ENCODE measurements at places on chromosomes 11 and 22.

- no peak for DNase-seq
These were observed 25.0 kb downstream of the METTL15 start for GRCh38 chr11:28133146-28133545.

DNA sequence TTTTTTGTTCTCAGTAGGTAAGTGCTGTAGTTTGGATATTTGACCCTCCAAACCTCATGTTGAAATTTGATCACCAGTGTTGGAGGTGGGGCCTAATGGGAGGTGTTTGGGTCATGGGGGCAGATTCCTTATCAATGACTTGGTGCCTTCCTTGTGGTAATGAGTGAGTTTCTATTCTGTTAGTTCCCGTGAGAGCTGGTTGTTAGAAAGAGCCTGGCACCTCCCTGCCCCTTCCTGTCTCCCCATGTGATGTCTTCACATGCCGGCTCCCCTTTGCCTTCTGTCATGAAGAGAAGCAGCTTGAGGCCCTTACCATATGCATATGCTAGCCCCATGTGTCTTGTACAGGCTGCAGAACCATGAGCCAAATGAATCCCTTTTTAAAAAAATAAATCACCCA lies 138.3 kb downstream of the TMEM135 start:
- DNase-seq = no peak

DNA sequence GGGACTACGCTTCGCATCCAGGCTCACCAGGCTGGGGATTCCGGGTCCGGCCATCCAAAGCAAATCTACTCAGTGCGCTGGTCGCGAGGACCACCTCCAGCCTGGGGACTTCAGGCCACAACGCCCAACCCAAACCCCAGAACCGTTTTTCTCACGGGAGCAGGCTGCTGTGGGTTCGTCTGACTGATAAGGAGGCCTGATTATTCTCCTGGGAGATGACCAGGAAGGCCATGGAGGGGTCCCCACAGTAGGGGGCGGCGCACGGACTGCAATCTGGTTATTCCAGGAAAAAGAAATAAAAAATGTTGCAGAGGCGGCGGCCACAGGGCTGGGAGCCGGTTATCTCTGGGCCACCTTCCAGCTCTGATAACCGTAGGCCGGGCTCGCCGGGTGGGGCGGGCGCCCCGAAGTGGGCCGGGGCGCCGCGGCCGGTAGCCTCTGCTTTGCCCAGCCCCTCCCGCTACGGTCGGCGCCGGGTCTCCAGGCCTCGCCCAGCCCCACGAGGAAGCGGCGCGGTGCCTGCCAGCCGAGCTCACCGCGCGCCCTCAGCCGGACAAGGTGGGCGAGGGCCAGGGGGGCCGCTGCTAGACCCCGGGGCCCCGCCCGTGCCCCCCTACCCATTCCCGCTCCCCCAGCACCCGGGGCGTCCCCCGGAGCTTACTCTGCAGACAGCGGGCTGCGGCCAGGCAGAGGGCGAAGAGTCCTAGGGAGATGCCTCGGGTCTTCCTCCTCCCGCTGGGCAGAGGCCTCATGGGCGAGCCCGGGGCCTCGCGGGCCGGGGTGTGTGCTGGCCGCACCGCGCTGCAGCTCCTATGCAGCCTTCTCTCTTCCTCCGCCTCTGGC lies 446 bp downstream of the VSTM5 start:
- no peak for DNase-seq

GRCh38 chr11:67613960-67614715 lies 7.4 kb downstream of the NDUFV1 start:
- no peak for DNase-seq

GRCh38 chr11:2380807-2381350 lies 3.8 kb downstream of the CD81 start:
- no peak for DNase-seq

- no peak for DNase-seq
These were observed 9.0 kb downstream of the KIRREL3 start for GRCh38 chr11:126991596-126991995.

DNA sequence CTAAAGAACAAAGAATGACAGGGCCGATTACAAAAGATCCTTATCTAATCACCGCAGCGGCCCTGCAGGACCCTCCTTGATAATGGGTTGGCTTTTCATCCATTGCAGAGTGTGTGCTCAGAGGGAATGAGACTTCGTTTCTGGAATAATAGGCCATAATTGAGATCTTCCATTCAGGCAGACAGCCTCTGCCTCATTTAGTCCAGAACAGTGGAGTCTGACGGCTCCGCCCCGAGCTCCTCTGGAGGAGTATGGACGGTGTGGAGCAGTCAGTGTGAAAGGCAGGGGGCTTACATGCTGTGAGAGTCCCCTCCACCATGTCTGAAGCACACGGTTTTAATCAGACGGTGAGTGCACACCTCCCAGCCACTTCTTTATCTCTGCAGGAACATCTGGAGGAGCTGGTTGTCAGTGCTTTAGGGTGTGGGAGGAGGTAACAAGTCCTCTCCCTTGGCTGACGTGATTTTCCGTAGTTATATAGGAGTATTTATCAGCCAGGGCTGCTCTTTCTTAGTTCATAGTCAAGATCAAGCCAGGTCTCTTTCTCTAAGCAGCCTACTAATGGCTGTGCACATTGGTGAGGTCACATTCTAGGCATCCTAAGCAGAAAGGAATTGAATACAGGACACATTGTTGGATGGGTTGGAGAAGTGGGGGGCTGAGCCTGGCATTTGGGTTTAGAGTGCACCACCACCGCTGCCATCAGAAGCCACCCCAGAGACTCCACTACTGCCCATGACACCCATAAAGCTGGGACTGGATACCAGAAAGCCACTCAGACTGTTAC lies 1477.9 kb downstream of the TBC1D22A start:
- DNase-seq = no peak

DNA sequence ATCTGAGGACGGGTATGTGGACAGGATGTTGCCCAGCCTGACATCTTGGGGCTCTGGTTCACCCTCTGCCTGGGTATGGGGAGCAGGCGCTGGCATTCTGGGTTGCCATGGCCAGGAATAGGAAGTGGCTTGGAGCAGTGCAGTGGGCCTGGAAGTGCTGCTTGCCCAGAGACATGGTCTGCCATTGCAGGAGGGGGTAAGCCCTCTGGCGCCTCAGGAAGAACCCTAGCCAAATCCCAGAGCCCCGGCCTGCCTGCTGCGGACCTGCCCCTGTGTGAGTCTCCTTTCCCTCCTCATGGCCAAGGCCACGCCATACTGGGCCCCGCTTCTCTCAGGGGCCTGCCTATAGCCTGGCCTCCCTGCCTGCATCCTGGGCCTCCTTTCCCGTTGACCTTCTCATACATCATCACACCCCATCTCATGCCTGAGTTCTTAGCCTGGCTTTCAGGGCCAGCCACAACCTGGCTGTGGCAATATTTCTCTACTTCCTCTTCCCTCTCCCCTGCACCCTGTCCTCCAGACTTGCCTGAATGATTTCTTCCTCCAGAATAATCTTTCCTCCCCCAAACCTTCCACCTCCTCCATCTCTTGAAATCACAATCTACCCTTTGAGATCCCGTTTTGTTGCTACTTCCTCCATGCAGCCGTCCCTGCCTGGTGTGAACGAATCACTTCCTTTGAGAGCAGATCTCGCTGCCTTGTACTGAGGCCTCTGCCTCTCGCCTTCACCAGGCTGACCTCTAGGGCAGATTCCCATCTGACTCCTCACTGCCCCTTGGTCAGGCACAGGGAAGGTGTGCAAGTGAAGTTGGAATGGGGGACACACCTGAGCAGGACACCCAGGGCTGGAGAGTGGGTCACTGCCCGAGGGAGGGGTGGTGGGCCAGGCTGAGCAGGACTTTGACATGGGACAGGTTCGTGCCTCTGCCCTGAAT lies 5.2 kb downstream of the CAPN5 start:
- no peak for DNase-seq

- DNase-seq = no peak
These were observed 12.8 kb downstream of the AQP11 start for GRCh38 chr11:77602381-77603088.

- no peak for DNase-seq
These were observed 36.1 kb downstream of the RNF169 start for GRCh38 chr11:74784726-74785125.

DNA sequence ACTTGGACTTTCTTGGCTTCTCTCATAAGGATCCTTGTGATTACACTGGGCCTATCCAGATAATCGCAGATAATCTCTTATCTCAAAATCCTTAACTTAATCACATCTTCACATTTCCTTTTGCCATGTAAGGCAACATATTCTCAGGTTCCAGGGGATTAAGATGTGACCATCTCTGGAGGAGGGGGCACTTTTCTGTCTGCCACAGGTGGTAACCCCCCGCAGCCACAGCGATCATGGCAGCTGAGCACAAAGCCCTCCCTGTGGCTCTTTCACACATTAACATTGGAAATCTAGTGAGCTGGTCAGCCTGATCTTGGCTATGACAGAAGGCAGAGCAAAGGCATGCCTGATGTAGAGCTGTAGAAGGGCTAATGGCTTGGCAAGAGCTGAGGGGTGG lies 69.1 kb upstream of the CD82 start:
- no peak for DNase-seq

DNA sequence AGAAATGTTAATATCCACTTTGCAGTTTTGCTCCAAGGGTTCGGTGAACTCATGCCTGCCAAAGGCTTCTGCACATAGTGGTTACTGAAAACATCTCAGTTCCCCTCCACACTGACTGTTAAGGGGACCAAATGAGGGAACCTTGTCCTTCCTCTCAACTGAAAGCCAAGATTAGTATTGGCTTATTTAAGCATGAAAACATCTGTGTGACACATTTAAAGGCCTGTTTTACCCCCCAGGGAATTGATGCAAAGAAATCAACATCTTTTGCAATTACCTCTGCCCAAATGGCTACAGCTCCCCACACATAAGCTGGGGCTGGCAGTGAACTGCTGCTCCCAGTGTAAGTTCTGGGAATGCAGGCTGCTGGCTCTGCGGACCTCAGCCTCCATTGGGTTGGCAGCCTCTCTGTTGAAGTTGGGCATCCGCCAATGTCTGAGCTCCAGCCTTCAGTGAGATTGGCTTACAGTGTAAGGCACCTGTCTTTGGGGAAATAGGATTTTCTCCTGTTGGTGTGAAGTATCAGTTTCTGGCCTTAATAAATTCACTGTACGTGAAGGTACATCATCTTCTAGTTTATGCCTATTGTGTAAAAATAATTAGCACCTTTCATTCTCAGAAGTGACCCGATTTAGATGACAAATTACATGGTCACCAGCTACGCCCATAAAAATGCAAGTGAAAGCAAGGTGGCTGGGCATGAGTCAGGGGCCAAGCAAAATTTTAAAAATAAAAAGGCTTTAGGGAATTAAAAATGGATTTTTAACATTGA lies 213.4 kb upstream of the SYN3 start:
- DNase-seq = no peak

- no peak for DNase-seq
These were observed 2.6 kb downstream of the ESAM start for GRCh38 chr11:124759266-124760204.

DNA sequence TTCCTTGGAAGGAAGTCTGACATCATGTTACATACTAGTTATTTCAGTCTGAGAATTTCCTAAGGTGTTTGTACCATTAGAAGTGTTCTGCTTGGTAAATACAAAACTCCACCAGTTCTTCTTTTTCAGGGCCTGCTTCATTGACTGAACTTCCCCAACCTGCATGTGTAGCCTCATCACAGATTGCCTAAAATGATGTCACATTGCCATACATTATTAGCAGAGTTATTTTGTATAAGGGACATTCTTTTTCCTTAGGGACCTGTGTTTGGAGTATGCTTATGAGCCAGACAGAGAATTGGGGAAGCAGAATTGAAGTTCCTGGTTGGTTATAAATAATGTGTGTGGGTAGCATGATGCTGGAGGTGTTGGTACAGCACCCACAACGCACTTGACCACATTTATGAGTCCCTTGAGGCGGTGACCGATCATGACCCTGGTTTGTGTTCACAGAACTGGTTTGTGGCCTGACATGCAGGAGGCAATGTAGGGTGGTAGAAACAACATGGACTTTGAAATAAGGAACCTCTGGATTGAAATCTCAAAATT lies 16.4 kb upstream of the MMP7 start:
- no peak for DNase-seq

DNA sequence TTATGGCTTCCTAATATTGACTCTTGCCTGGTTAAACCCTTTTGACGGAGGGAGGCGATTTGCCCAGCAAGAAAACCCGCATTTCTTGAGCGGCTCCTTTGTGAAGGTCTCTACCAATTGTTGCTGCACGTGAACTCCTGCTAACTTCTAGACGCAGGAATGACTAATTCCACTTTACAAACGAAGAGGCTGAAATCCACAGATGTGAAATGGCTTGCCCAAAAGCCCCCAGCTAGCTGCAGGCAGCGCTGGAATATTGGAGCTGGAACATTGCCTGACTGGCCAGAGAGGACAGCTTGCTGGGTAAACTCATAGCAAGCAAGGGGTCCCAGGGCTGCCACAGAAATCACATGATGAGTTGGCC lies 542 bp downstream of the GCAT start:
- no peak for DNase-seq

DNA sequence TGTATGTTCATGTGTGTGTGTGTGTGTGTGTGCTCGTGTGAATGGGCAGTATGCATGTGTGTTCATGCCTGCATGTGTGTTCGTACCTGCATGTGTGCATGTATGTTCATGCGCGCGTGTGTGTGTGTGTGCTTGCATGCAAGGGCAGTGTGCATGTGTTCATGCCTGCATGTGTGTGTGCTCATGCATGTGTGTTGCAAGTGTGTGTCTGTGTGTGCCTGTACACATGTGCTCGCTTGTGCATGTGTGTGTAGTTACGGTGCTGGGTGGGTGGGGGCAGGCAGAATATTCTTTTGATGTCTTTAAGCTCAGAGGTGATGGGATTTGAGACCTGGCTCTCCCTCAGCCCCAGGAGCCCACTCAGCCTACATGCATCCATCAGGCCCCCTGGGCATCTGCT lies 822.1 kb downstream of the BRD1 start:
- no peak for DNase-seq

- no peak for DNase-seq
These were observed 36.7 kb upstream of the TFIP11 start for GRCh38 chr22:26548984-26549383.

DNA sequence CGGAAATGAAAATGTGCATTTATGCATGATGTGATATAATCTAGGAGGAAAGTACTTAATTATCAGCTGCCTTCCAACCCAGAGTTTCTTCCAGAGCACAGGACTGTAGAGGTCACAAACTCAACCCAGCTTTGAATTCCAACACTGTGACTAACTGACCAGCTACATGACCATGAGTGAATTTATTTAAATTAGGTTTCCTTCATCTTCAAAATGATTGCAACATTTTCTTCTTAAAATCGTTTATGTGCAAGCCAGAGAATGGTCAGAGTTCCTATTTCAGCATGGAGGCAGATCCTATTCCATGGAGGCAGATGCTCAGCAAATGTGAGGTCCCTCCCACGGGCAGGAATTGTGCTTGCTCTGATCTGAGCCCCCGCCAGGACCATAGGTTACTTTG lies 42.4 kb downstream of the OSBP start:
- DNase-seq = no peak

DNA sequence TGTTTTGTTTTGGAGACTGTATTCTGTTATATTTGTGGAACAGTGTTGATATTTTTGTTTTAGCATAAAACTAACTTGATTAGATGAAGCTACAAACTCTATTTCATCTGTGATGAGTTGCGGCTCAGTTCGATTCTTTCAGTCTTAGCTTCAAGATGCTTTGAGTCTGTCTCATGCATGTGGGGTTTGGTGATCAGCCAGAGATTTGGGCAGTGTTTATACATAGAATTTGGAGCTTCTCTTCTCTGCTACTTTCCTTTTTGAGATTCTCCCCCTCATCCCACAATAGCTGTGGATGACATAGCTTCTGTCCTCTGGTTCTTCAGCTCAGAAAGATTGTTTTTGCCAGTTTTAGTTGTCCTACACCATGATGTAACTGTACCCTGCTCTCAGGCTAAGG lies 90.4 kb downstream of the ARHGAP20 start:
- DNase-seq = no peak

- no peak for DNase-seq
These were observed 125.3 kb downstream of the APOL5 start for GRCh38 chr22:35842954-35843353.

GRCh38 chr11:69459848-69460539 lies 21.5 kb upstream of the LINC01488 start:
- no peak for DNase-seq

All from 8988T (cell line).